ENCODE measurements at places on chromosomes 4 and X.

DNA sequence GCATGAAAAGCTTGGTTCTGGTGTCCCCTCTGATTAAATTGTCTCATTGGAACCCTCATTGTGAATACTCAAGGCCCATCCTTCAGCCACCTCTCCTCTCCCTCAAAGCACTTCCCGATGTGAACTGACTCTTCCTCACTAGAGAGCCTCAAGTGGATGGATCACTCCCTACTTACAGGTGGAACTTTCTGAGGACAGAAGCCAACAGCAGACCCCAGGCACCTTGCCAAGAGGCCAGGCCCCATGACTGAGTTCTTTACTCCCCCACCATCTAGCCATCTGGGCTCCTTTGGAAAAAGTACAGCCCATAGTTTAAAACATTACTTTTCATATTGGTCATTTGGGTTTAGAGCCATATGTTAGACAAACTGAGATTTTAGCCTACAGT is 224.1 kb downstream of the SHROOM3 start:
- no peak for DNase-seq

DNA sequence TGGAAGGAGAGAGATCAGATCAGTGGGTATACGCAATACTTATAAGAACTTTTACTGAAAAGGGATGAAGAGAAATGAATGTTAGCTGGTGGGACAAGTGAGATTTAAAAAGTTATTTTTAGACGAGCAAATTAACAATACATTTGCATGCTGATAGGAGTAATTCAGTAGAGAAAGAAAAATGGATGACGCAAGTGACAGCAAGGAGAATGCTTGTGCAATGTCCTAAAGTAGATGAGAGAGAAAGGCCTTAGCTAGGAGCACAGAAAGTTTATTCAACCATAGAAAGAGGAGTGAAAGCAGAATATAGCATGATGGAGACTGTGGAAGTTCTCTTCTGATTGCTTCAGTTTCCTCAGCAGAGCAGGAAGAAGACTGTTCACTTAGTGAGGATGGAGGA is 45.8 kb downstream of the OSTC start:
- DNase-seq, result no peak

- DNase-seq, result no peak
These were observed 1860.7 kb upstream of the PCDH10 start for GRCh38 chr4:131288441-131288840.

GRCh38 chr4:170017252-170017651 is 8.9 kb downstream of the MFAP3L start:
- no peak for DNase-seq

- no peak for DNase-seq
These were observed 45.6 kb downstream of the OCRL start for GRCh38 chrX:129585691-129586090.
